ENCODE measurements at places on chromosomes 2 and 18.

- DNase-seq, result peak; percentile 69
Observed at GRCh38 chr18:23259701-23260681, 124.7 kb downstream of the CABLES1 start.

DNA sequence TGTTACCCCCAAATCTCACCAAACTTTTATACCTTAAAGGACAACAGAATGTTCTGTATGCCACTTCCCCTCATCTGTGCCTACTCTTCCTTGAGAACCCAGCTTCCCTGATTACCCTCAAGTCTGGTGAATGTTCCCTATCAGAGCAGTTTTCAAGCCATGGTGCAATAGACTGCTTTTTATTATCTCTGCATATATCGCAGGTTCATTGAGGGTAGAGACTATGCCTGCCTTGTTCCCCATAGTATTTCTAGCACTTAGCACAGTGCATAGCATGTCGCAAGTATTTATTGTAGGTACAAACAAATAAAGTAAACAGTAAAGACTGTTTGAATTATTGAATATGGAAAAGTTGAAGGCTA is 146.6 kb downstream of the HAUS1 start:
- DNase-seq, result no peak

DNA sequence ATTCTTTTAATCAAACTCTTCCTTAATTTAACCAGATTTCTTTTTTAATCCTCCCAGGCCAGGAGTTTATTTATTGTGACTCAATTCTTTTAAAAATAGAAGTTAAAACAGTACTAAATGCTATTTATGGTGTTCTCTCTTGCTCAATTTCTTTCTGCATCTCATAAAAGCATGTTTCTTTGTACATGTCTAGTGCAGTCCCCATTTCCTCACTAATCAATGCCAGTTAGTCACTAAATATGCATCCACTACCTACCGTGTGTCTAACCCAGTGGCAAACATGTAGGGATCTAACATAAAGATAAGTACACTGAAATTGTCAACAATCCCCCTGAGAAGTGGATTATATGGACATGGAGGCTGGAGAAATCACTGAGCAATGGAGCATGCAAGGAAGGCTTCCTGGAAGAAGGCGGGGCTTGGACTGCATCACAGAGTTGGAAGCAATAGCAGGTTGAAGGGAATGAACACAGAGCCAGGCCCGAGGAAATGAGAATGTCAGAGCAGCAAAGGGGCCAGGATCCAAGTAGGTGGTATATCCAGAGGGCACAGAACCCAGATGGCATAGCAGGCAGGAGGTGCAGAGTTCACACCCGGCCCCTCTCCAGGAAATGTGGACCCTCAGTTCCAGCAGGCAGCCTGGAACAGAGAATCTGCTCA is 105.3 kb upstream of the FOSL2 start:
- DNase-seq, result no peak

- DNase-seq, result no peak
Observed at GRCh38 chr2:144468823-144469595, 50.9 kb downstream of the ZEB2 start.

- no peak for DNase-seq
Observed at GRCh38 chr2:215450188-215451011, 14.5 kb upstream of the FN1 start.

DNA sequence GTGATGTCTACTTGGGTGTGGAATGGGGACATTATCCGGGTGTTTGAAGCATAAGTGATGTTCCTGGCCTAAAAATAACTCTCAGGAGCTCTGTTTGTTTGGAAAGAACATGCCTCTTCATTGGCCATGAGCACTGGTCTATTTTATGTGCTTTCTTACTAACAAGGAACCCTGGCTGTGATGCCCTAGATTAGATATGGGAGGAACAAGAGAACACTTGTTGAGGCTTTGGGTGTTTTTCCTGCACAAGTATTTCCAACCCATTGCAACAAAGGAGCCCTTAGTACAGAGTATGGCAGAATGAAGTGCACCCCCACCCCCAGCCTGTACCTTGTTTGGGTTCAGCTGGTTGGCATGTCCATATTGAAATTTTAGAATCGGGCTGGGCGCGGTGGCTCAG is 95.9 kb downstream of the SLC4A3 start:
- DNase-seq, result no peak
